Stimulated activated CD4-positive, alpha-beta T cell treated with anti-CD3 and anti-CD28 coated beads, Interleukin-12 subunit alpha, Interleukin-12 subunit beta, amount 100 ng/mL, for 48 hours (primary cell): ENCODE measurements at places on chromosomes 2 and 18.

GRCh38 chr2:157307021-157307420, 18.6 kb downstream of the ERMN start:
- DNase-seq = no peak

- DNase-seq = no peak
Measured at GRCh38 chr2:100195942-100196341, 53.6 kb upstream of the AFF3 start.

GRCh38 chr2:43185146-43185545, 41.3 kb downstream of the ZFP36L2 start:
- no peak for DNase-seq

- DNase-seq = no peak
Measured at GRCh38 chr2:222459983-222460382, 35.6 kb downstream of the SGPP2 start.

DNA sequence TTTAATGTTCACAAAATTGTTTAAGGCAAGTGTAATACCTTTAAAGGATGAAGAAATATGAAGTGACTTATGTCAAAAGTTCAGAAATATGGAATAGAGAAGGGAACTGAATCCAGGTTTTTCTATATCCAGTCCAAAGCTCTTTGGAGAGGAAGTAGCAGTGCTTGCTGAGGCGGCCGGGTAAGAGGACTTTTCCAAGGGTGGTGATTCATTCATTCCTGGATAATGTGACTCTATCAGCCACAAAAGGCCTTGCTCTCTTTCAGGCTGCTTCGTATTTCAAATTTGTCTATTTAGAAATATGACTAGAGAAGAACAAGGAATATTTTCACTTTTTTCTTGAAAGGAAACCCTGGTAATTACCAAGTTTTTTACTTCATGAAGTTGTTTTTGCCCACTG, 830.1 kb upstream of the ZEB2 start:
- no peak for DNase-seq

GRCh38 chr18:50850307-50851065, 28.4 kb upstream of the ME2 start:
- DNase-seq = no peak

DNA sequence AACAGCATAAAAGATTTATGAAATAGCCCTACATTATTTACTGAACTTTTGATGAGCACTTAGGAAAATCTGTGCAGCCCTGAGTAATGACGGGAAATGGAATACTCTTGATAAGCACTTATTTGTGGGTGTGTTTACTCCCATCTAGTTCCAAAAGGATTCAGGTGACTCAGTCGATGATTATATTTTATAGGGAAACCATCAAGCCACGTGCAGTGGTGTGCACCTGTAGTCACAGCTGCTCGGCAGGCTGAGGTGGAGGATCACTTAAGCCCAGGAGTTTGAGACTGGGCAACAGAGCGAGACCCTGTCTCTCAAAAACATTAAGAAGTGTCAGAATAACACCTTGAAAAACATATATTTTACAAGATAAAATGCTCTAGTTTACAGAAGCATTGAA, 91.9 kb downstream of the CABYR start:
- no peak for DNase-seq

DNA sequence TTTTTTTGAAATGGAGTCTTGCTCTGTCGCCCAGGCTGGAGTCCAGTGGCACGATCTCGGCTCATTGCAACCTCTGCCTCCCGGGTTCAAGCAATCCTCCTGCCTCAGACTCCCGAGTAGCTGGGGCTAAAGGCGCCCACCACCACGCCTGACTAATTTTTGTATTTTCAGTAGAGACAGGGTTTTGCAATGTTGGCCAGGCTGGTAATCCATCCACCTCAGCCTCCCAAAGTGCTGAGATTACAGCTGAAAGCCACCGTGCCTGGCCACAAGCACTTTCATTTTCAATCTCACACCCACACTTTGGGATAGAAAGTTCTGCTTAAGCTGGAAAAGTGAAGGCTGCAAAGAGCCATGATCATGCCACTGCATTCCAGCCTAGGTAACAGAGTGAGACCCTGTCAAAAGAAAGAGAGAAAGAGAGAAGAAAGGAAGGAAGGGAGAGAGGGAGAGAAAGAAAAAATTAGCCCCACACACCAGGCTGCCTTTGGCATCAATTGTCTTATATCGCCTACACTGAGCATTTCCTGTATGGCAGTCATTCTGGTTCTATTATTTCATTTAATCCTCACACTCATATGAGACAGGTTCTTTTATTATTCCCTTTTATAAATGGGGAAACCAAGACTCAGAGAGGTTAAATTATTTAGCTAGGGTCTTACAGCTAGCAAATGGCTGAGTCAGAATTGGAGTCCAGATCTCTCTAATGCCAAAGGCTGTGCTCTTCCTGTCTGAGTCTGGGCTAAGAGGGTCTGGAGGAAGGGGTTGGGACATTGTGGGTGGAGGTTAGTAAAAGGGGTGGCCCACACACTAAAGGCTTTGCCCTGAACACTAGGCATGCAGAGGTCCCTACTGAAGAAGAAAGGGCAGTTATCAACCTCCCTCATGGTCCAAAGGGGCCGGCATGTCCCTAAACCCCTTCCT, 37.9 kb upstream of the PKDCC start:
- peak; percentile 5 for DNase-seq

GRCh38 chr18:677145-677544, 19.7 kb downstream of the TYMS start:
- DNase-seq = no peak

- DNase-seq = no peak
Measured at GRCh38 chr2:203869223-203870042, 1.9 kb downstream of the CTLA4 start.

- no peak for DNase-seq
Measured at GRCh38 chr2:236120141-236120601, 48.0 kb downstream of the GBX2 start.

DNA sequence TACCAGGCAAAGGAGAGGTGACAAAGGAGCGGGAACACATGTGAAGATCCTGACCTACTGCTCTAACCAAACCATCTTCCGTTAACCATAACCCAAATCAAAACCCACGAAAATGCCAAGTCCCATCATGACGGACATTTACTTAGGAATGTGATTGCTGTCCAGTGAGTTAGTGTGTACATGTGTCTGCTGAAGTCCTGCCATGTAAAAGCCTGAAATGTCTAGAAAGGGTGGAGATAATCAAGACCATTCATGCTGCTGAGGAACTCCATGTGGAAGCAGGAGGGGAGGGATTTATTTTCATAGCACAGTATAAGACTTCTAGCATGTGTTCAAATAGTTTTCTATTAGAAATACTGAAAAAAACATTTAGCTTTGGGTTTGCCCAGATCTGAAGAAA, 137.0 kb upstream of the BOD1L2 start:
- DNase-seq = no peak

DNA sequence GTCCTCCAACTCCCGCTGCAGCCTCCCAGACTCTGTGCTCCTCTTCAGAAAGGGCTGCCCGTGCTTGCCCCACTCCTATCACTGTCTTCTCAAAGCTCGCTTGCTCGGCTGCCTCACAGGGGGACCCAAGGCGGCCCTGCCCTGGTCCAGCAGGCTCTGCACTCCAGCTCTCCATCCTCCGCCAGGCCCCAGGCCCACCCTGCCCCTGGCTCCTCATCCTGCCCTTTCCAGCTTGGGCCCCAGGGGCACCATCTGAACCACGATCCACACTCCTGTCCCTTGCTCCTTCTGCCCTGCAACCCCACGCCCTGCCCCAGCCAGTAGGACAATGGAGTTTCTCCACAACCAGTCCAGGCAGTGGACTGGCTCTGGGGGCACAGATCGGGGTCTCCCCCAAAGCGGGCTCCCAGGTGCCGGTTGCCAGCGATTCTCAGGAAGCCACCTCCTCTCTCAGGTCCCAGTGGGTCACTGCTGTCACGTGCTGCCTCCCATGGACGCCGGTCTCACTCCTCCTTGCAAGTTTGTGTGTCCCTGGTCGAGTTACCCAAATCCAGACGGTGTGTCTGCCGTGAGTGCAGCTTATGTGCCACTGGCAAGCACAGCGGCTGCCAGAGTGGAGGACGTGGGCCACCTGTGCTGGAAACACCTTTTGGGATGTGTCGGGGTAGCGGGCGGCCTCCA, 238.5 kb downstream of the HDAC4 start:
- DNase-seq = no peak

- no peak for DNase-seq
Measured at GRCh38 chr2:219870041-219870440, 242.6 kb downstream of the SLC4A3 start.

- DNase-seq = no peak
Measured at GRCh38 chr2:170585067-170585466, 130.1 kb upstream of the SP5 start.

DNA sequence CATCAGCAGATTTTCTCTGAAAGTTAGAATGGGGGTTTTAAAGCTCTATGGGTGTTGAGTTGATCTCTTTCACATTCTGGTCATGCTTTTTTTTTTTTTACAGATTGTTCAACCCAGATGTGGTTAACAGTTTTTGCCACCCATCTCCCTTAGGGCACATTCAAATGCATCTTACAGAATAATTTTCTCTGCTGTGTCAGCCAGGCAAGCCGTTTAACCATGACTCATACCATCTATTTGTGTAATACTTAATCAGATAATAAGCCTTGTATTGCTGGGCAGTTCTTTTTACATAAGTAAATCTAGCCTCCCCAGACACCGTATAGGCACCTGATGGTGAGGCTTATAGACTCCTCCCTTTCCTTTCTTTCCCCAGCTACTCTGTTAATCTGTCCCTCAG, 62.0 kb downstream of the TGIF1 start:
- no peak for DNase-seq

DNA sequence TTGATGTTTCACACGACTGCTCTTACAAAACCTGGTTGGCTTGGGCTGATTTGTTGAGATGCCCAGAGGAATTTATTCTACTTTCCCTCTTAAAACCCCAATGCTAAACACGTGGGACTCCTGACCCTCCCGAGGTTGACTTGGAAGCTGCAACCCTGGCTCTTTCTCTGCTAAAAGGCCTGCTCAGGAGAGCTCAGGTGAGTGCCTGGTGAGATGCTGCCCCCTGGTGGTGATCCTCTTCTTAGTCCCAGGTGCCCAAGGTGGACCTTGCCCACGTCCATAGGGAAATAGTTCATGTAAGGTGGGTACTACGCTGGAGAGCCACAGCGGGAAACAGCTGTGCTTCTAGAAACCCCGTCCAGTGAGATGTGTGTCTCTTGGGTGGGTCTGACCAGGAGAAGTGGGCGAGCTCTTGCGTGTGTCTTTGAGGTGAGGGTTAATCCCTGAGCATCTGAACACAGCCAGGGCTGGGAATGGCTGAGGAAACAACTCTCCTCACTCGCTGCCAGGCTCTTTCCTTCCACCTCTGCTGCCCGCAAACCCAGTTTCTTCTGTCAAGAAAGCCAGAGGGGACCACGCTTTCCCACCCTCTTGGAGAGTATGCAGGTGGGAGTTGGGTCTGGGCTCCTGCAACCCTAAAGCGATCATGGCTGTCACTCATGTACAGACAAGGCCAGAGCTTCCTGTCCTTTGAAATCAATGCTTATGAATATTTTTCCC, 25.5 kb upstream of the PXDN start:
- DNase-seq = peak; percentile 43

DNA sequence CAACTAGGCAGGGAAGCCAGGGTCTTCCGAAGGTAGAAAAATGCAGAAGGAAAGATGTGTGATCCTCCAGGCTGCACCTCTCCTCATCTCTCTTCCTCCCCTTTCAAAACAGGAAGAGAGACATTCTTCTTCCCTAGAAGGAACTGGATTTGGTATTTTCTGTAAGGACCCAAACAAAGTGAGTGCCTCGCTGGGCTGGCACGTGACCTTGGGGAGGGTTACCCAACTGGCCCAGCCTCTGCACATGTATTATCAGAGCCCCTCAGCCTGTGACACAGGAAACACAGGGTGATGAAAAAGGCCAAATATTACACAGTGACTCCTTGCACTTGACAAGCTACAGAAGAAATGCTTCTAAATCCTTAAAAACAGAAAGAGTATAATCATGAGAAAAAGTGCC, 2.3 kb downstream of the HJURP start:
- no peak for DNase-seq

DNA sequence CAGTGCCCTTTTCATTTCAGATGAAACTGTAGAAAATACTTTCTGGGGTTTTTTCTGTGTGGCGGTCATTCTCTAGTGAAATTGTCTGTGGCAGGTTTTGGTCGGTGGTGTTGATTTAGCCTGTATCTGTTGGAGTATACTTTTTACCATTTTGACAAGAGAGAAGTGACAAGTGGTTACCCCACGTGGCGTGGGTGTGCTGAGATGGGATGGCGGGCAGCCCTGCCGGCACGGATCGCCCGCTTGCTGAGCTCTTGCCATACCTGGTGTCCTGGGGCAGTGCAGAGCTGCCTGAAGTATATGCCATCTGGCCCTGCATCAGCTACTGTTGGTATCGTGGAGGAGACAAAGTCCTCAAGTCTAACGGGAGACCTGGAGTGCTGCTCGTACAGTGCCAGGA, 64.1 kb downstream of the MRPS9 start:
- no peak for DNase-seq

DNA sequence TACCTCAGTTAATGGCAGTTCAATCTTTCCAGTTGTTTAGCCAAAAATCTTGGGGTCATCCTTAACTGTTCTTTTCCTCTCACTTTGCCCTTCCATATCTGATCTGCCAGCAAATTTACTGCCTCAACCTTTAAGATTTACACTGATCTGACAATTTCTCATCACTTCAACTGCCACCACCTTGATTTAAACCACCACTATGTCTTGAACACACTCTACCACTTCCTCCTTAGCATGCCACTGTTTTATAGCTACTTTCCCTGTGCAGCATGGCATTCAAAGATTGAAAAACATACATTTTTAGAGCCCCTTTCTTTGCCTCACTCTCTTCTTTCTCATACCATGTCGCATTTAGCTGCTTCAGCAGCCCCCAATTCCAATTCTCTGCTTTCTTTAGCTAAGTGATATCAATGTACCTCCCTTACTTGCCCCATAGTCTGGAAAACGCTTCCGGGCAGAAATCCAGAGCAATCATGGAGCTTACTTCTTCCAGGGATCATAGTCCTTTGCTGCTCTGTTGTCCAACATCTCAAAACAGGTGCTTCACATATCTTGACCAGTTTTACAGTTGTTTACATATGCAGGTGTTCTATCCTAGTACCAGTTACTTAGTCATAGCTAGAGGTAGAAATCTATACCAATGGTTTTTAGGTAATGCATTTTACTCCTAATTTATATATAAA, 10.9 kb downstream of the PGAP1 start:
- DNase-seq = no peak

DNA sequence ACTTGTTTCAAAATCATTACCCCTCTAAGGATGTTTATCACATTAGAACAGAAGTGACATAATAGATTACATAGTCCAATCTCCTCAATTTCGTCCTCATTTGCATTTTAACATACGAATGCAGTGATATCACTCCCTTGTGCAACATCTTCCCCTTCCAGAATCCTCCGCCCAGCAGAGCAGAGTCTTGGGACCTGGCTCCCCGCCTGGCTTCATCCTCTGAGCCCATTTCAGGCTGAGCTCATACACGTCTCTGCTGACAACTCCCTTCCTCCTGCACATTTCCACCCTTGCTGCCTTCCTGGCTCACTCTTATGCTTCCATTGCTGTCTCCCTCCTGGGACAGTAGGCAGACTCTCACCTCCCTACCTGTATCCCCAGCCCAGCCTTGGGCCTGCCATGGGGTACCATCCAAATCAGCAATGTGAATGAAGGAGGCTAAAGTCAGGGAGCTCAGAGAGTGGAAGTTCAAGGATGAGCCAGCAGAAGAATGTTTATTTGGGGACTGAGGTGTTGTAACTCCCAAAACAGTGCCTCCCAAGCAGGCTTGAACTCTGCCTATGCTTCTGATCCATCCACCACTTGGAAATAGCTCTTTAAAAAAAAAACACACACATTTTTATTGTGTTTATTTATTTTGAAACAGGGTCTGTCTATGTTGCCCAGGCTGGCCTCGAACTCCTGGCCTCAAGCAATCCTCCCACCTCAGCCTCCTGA, 165.2 kb downstream of the TMEM200C start:
- no peak for DNase-seq
